ENCODE measurements at places on chromosomes 13 and 19.

DNA sequence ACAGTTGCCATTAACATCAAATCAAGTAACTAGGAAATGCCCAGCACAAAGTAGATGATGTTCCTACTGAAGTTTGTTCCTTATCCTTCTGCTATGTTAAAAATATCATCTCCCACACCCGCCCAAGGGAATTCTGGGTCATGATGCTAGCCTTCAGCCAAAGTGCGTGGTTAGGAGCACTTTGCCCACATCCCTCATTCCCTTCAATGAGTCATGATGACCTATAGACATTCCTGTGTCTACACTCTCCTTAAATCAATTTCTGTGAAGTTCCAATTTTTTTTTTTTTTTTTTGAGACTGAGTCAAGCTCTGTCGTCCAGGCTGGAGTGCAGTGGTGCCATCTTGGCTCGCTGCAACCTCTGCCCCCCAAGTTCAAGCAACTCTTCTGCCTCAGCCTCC lies 17.0 kb downstream of the RXFP2 start:
- no peak for DNase-seq

DNA sequence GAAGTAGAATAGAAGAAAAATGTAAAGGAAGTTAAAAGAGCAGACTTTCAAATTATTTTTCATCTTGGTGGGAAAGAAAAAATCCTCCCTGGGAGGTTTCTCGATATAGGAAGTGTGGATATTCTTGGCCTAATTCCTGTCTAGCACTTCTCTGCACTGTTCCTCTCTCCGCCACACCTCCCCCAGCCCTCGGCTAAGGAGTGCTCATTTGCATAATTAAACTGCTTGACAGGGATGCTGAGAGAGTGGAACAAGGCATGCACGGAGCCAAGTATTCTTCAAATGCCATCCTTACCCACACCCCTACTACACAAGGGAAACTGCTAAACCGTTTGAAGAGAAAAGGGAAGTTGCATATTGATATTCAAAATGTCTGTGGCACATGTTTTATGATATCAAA lies 511.0 kb upstream of the HTR2A start:
- no peak for DNase-seq

DNA sequence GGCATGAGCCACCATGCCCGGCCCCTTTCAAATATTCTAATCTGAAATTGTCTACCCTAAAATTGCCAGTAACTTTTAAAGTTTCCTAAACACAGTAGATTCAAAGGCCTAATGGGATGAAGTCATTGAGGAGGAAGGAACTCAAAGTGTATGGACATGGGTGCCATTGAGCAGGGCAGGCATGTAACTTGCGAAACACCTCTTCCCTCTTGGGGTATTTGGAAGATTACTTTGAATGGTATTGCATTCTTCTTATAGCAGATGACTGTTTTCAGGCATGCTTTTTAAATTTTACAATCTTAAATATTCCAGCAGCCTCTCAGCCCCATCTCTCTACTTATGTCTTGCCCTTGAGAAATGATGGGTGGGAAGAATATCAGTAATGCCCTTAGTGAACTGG lies 21.0 kb downstream of the TM9SF2 start:
- DNase-seq: no peak

DNA sequence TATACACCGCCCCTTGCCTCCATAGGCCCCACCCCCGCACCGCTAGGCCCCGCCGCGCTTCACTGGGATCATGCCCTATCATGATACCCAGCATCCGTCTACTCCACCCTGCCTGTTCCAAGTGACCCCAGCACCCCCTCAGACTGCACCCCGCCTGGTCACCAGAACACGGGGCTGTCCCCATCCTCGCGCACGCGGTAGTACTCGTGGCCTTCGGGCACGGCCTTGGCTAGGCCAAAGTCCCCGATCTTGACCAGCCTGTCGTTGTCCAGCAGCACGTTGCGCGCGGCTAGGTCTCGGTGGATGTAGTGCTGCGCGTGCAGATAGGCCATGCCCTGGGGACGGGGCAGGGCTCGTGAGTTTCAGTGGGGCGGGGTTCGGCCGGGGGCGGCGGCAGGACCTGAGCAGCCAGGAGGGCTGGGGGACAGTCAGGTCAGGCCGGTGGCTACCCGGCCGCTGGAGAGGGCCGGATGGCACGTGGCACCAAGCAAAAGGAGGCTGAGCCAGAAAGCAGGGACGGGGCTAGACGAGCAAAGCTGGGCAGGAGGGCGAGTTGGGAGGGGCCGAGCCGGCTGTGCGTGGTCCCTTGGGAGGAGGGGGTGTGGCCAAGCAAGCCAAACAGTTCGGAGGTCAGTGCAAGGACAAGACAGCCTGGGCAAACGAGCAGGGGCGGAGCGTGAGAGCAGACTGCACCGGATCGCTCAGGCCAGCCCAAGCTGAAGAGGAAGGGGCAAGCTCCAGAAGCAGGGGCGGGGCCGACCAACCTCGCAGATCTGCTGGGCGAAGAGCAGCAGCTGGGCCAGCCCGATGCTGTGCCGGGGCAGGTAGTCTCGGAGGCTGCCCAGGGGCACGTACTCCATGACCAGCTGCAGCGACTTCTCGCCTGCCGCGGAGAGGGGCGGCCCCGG lies 13.6 kb upstream of the ICAM3 start:
- DNase-seq: no peak

DNA sequence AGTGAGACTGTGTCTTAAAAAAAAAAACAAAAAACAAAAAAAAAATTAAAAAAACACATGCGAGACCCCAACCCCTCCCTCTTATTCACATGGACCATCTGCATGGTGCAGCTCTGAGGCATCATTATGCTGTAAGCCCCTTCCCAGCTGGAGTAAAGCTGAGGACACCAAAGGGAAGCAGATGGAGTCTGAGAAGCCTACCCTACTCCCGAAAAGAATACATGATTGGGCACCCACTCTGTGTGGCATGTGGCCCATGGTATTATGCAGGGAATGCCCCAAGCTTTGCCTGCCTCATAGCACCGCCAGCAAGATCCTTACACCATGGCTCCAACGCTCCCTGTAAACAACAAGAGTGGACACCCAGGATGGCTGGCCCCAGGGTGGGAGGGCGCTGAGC lies 4.7 kb downstream of the PTH2 start:
- DNase-seq: no peak

DNA sequence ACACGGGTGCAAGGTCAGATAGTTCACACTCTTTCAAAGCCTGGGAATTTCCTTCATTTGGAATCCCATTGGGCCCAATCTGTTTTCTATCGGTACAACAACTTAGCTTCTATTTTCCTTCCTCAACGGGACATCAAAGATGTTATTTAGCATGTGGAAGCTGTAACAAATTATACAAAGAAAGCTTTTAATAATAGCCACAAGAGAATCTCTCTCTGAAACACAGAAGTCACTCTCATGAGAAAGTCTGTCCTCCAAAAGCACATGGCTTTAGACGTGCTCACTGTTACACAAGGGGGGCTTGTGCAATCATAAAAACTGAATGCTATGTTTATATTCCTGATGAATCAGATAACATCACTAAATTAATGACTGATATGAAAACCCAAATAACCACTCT lies 28.9 kb upstream of the CYSLTR2 start:
- no peak for DNase-seq

Measured in activated CD4-positive, alpha-beta T cell treated with anti-CD3 and anti-CD28 coated beads, Interleukin-2, amount 50 U/mL, for 1 hour (primary cell).